ENCODE measurements at places on chromosomes 3 and 15. TPM values are rescaled to one million over a fixed set of nuclear protein-coding genes. Genes with fewer than 3 reads are reported as not detected.
A peak's percentile ranks its signal among the peaks of the same experiment; 100 is the strongest.

DNA sequence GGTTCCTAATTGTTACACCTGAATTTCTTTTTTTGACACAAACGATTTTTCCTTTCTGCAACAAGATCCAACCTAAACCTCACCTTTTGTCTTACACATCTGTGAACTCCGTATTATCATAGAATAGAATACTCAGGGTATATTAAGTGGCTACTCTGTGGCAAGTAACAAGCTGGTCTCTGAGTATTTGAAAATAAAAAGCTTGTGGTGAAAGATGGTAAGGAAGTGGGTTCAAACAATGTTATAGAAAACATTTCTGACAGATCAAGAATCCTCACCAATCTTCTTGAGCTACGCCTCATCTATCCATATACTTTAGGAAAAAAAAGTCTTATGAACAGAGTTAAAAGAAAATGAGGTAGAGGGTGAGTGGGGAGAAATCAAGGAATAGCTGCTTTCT lies 3.5 kb upstream of the ANKRD28 start:
- H3K27ac ChIP-seq: peak overlapping the region; percentile 18
- H3K4me3 ChIP-seq: no peak overlapping the region
- peaks cover 18% of the 10 kb centered on the region for H3K4me1 ChIP-seq
- H3K27me3 ChIP-seq: no peaks in the 10 kb centered on the region

DNA sequence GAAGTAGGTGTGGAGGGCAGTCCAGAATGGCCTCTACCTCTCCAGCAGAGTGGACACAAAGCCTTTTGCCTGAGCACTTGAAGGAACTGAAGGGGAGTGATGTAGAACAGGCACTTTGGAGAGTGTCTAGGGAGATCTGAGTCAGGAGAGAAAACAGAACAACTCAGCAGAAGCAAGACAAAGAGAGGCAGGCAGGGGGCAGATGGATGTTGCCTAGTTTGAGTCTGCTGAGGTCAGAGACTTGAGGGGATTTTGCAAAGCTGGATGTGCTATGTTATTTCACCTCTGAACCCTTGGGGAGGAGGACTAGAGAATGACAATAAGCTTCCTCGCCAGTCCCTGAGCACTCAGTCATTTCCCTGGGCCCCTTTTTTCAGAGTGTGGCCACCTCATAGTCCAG lies 366.4 kb downstream of the EPHB1 start:
- no peak overlapping the region for H3K4me3 ChIP-seq
- H3K27me3 ChIP-seq: no peaks in the 10 kb centered on the region
- no peak for DNase-seq
- H3K36me3 ChIP-seq: no peaks in the 10 kb centered on the region

CLRN1 gene
- not detected for total RNA-seq

FSTL1 gene
- total RNA-seq: 157 TPM

- H3K36me3 ChIP-seq: no peaks in the 10 kb centered on the region
- H3K4me1 ChIP-seq: no peaks in the 10 kb centered on the region
- H3K27ac ChIP-seq: no peak overlapping the region
- peaks cover 7% of the 10 kb centered on the region for H3K27me3 ChIP-seq
- H3K4me3 ChIP-seq: no peak overlapping the region
These were observed 38.6 kb downstream of the MOBP start for GRCh38 chr3:39505866-39506742.

TTLL13 gene
- total RNA-seq: not detected

GRCh38 chr15:39685999-39686613 lies 96.5 kb downstream of the FSIP1 start:
- H3K4me1 ChIP-seq: no peaks in the 10 kb centered on the region
- DNase-seq: no peak
- no peaks in the 10 kb centered on the region for H3K36me3 ChIP-seq
- no peaks in the 10 kb centered on the region for H3K27me3 ChIP-seq

DNA sequence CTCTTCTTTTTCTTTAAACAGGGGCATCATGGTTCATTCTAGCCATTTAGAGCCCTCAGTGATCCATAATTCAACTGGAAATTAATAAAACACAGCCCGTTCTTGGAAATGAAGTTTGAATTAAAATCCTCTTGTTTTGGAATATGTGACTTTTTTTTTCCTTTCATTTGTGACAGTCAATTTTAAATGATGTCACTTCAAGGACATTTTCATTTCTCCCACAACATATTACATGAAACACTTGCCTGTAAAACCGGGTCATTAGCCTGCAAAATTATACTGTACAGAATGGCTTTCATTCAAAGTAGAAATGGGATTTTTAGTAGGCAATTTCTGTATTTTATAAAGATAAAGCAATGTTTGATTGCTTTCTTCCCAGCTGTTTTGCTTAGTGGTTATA lies 789 bp upstream of the SEMA6D start:
- H3K4me3 ChIP-seq: peak overlapping the region; percentile 57
- no peaks in the 10 kb centered on the region for H3K36me3 ChIP-seq
- H3K4me1 ChIP-seq: peaks cover 4% of the 10 kb centered on the region
- no peak for DNase-seq

- no peaks in the 10 kb centered on the region for H3K36me3 ChIP-seq
- DNase-seq: no peak
- H3K4me3 ChIP-seq: no peak overlapping the region
- peaks cover 3% of the 10 kb centered on the region for H3K4me1 ChIP-seq
These were observed 151.9 kb upstream of the UBE2E1 start for GRCh38 chr3:23653647-23654525.

- DNase-seq: no peak
- no peak overlapping the region for H3K4me3 ChIP-seq
These were observed 217.5 kb upstream of the ROPN1 start for GRCh38 chr3:124209426-124209825.
